Amniotic epithelial cell (primary cell): ENCODE measurements at places on chromosomes 2 and 18.

GRCh38 chr2:240974771-240975572 is 23.4 kb upstream of the SNED1 start:
- no peak for DNase-seq

DNA sequence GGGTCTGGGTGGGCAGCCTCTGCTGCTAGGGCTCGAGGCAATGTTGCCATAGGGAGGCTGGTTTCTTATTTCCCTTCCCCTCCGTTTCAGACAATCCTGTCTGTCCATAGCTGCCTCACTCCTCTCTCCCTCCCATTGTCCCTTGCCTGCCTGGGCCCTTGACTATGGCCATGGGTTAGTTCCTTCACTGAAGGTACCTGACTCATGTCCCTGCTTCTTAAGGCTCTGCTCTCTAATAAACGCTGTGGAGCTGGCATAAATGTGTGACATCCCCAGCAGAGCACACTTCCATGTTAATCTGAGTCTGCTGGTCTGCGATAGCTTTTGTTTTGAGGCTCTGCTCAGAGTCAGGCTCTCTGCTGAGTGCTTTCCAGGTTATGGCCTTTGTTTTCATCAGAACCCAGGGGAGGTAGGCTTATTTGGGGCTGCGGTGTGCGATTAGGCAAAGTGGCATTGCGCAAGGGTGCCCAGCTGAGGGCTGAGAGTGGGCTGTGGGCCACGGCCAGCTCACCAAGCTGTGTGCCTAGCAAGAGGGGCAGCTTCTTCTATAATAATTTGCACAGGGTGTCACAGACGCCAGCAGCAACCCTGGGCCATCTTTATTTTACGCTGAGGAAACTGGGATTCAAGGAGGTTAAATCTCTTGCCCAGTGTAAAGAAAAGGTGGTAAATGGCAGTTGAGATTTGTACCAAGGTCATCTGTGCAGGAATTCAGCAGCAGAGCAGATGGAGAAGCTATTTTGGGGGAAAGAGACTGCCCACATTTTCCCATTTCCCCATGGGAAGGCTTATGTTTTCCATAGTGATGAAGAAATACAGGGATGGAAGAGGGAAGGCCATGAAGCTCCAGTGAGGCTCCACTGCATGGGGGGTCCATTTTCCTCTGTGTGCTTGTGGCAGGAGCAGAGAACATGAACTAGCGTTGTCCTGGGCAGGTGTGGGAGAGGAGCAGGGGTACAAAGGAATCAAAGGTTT is 25.6 kb downstream of the MRPL33 start:
- DNase-seq = no peak

DNA sequence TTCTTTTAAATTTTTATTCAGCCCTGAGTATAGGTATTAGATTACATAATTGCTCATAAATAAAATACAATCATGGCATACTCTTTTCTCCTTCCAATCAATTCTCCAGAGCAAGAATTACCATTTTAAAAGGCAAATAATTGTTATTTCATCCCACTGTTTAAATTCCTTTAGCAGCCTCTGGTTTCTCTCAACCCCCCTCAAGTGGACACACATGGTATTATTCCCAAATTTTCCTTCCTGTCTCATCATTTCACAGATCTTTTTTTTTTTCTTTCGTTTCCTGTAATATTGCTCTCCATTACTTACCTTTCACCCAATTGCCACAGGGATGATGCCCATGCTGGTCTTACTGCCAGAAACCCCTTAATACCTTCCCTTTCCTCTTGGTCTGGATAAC is 385.2 kb downstream of the RIT2 start:
- no peak for DNase-seq

DNA sequence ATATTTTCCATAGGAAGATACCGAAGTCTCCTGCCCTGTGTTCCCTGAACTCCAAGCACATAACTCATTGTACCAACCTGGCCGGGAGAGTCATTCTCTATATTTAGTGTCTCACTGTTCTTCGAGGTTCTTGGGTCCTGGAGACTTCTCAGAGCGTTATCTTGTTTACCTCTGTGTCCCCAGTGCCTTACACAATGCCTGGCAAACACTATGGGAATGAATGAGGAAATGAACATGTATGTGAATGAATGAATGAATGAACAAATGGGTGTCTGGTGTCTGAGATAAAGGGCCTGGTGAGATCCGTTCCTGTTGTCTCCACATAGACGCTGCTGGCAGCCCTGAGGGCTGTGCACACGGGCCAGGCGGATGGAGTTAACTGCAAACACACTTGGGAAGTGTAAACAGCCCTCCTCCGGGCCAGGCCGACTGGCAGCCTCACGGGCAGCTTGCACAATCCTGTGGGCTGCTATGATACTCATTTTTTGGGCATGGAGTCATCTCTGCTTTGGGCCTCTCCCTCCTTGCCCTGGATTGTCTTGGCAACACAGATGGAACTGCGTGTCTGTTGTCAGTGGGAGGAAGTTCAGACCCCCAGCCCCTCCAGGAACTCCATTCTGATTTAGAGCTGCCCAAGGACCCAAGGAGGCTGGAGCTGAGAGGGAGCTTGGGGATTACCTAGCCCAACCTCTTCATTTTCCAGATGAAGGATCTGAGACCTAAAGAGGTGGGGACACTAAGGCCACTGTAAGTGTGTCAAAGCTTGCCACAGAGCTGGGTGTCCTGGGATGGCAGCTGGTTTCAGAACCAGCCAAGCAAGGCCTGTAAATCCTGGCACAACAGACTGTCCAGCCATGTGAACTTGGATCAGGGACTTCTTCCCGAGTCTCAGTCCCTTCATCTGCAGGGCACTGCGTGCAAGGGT is 124.4 kb downstream of the INHBB start:
- DNase-seq = peak; percentile 98

- no peak for DNase-seq
These were observed 1.4 kb downstream of the UGT1A5 start for GRCh38 chr2:233714121-233714520.

DNA sequence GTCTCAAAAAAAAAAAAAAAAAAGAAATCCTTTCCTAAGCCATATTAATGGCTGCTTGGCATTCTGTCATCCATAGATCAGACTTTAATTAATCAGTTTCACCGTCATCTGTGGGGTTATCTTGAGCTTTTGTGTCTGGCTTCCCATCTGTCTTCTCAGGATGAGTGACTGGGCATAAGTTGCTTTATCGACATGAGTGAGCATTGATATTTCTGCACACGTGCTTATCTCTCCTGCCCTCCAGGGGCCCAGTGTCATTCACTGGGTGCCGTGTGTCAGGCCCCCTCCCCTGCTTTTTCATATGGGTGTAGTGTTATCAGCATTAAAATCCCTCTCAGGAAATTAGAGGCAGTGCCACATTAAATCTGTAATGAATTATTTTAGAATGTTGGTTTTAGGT is 65.6 kb downstream of the SH3BP4 start:
- no peak for DNase-seq
